ENCODE measurements at places on chromosomes 6 and 20.

DNA sequence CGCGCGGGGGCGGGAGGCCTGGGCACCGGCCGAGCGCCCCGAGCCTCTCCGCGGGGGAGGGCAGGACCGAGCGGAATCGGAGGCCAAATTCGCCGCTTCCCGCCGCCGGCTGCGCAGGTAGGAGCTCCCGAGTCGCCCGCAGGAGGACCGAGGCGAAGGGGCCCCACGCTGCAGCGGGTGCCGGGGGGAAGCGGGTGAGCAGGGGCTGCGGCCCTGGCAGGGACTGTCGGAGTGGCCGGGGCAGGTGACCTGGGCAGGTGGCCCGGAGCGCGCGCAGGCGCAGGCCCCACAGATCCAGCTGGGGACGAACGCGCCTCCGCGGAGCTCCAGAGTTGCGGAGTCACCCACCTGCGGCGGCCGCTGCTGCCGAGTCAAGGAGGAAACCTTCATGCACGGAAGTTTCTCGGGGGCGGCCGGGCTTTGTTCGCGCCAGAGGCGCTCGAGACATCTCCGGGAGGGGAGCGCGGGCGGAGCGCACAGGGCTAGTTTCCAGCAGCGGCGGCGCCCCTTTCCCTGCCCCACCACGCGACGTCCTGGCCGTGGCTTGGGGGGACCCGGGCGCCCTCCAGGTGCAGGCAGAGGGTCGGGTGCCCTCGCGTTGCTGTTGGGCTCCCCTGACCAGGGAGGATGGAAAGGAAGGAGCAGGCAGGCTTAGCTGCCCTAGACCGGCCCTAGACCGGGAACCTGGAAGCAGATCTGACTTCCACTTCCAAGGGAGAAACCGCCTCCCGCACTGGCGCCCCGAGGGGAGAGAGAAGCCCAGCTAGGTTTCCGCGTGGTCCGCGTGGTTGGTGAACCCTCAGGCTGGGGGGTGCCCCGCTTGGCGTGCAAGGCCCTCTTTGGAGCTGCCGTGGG lies 590 bp downstream of the SLCO4A1 start:
- DNase-seq: no peak

DNA sequence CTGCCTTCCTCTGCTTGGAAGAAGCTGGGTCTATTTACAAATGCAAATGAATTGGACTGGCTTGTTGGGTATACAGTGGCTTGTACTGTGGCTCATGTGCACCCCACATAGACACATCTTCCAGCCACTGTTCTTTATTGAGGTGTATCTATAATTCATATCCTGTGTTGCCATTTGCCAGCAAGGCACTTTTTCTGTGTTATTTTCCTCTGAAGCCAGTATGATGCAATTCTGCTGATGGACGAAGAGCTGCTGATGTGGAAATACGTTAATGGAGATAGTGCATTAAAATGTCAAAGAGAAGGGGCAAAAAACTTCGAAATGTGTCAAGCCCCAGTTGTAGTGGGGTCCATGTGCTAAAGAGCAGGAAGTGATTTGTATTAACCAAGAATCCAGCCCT lies 167.5 kb downstream of the TMEM242 start:
- DNase-seq: no peak

- no peak for DNase-seq
These were observed 1.6 kb downstream of the SLC24A3 start for GRCh38 chr20:19213946-19214490.

DNA sequence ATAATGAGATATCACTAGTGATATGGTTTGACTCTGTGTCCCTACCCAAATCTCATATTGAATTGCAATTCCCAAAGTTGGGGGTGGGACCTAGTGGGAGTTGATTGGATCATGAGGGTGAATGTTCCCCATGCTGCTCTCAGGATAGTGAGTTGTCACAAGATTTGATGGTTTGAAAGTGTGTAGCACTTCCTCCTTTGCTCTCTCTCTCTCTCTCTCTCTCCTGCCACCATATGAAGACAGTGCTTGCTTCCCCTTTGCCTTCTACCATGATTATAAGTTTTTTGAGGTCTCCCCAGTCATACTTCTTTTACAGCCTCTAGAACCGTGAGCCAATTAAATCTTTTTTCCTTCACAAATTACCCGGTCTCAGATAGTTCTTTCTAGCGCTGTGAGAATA lies 1002.0 kb upstream of the ADGRB3 start:
- DNase-seq: no peak

GRCh38 chr6:148557796-148558321 lies 189.0 kb upstream of the UST start:
- DNase-seq: peak; percentile 50

Measured in GF-D8 (cell line).